Skin of body (tissue), 3 donors: ENCODE measurements at places on chromosomes 16 and 17. TPM values are rescaled to one million over a fixed set of nuclear protein-coding genes. Genes with fewer than 3 reads are reported as not detected.

CD79B gene
- 2.2 TPM for total RNA-seq

CLDN7 gene
- total RNA-seq, result 5.4 TPM

CCL3 gene
- 7.9 TPM for total RNA-seq

CCL14 gene
- total RNA-seq, result 3.1 TPM

KRT20 gene
- total RNA-seq, result 0.39 TPM

NPIPA8 gene
- 16.5 TPM for total RNA-seq

TBX6 gene
- total RNA-seq, result 0.20 TPM

PLA2G10 gene
- total RNA-seq, result not detected

SCNN1B gene
- 3.7 TPM for total RNA-seq

CEP112 gene
- total RNA-seq, result 17.7 TPM

CCL8 gene
- 3.1 TPM for total RNA-seq
